Stimulated activated naive CD4-positive, alpha-beta T cell treated with Interleukin-2 at 50 U/mL for 16 hours (primary cell): ENCODE measurements at places on chromosomes 7 and 10.

DNA sequence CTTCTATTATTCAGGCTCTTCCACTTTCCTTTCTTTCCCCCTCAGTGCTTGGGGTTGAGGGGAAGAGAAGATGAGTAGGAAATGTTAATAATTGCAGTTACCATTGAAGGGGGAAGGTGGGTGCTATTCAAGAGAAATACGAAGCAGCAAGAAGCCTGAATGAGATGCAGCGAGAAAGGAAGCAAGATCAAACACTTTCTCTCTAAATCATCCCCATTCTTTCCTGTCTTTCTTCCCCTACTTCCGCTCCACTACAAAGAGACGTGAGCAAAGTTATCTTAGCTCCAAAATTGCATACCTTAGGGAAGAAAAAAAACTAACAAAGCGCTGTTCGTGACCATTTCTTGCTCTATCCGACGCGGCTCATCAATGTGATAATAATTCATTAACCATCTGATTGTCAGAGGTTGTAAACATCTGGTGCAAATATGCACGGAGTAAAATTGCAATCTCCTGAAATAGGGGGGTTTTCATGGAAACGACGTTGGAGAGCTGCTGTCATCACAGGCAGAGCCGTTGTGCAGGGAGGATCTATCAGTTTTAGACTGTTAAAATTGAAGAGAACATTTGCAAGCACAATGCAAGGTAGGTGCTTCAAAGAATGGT, 15.2 kb upstream of the PARD3 start:
- no peak for DNase-seq

DNA sequence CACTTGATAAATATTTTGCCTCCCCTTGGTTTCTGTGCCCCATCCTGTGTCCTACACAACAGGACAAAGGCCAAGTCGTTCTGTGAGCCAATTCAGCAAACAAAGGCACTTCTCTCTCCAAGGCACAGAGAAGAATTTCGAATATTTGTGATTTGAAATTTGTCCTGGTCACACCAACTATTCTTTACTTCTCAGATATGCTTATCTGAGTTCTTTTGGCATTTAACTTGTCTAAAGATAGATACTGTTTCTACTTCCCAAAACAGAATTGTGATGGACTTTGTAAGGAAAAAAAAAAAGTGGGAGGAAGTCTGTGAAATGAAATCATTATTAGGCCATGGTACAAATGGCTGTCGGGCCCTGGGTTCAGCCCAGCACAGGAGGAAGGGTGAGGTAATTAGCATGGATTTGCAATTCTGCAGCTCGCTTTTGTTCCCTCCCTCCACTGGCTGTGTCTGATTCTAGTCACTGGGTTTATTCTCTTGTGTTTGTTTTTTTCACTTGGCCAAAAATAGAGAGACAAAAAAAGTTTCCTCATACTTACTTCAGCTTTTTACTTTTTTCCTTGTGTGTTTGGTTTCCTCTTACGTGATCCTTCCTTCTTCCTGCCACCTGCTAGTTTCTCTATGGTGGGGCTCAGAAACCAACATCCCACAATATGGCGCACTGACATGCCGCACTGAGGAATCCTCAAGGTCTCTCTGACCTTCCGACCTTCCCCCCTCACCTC, 108.2 kb upstream of the MKLN1 start:
- no peak for DNase-seq

GRCh38 chr10:106958589-106959361, 205.7 kb downstream of the SORCS1 start:
- no peak for DNase-seq

- no peak for DNase-seq
These were observed 37.1 kb downstream of the SVOPL start for GRCh38 chr7:138663725-138664710.

GRCh38 chr10:53463539-53463938, 691.0 kb upstream of the MBL2 start:
- DNase-seq = no peak

GRCh38 chr10:26556748-26557640, 118.9 kb downstream of the APBB1IP start:
- peak; percentile 4 for DNase-seq

DNA sequence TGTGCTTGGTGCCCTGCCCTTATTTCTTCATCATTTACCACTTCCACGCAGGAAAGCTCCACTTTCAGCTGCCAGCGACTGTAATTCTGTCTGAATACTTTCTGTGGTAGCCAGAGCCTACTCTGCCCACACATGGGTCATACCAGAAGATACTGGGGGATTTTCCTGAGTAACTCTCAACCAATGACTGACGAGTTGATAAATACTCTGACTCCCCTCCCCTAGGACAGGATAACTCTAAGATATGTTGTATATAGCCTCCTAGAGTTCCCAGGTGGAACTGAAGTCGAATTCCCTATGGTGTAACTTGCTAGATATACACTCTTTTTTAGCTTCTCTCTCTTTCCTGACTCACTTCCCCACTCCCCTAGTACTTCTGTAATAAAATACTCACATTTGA, 29.8 kb downstream of the SEM1 start:
- no peak for DNase-seq

GRCh38 chr10:93604146-93604545, 3.1 kb upstream of the RBP4 start:
- no peak for DNase-seq

- DNase-seq = no peak
These were observed 390.3 kb downstream of the KCNMA1 start for GRCh38 chr10:77247031-77247990.

GRCh38 chr7:47313564-47313963, 268.3 kb downstream of the TNS3 start:
- no peak for DNase-seq
